NCI-H460 (cell line): ENCODE measurements at places on chromosomes 12 and 14.

- no peak for DNase-seq
Measured at GRCh38 chr12:1696800-1697199, 5.9 kb downstream of the ADIPOR2 start.

GRCh38 chr12:77645966-77646598 is 184.6 kb upstream of the NAV3 start:
- DNase-seq, result no peak

DNA sequence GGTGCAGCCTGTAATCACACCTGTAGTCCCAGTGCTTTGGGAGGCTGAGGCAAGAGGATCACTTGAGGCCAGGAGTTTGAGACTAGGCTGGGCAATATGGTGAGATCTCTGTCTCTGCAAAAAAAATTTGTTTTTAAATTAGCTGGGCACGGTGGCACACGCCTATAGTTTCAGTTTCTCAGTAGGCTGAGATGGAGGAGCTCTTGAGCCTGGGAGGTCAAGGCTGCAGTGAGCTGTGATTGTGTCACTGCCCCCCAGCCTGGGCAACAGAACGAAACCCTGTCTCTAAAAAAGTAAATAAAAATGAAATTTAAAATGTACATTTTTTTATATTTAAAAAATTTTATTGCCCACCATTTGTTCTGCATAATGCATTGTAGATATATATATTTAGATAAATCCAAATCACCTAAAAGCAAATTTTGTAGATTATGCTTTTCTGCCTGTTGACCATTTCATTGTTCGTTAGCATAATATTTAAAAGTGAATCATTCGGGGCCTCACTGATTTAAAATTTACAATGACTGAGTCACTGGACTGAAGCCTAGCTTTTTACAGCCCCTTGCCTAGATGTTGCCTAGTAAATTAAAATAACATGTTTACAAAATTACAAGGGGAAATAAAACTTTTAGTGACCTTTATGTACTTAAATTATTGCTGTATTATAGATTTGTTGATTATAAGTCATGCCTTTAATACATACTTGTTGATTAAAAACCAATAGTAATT is 87.9 kb downstream of the USP15 start:
- no peak for DNase-seq

- DNase-seq, result no peak
Measured at GRCh38 chr12:108798551-108799221, 58.7 kb downstream of the SSH1 start.

GRCh38 chr12:111296906-111297463 is 71.9 kb downstream of the PHETA1 start:
- no peak for DNase-seq

GRCh38 chr14:28571636-28572035 is 195.0 kb upstream of the FOXG1 start:
- no peak for DNase-seq

GRCh38 chr14:37870632-37871346 is 275.4 kb downstream of the TTC6 start:
- no peak for DNase-seq

GRCh38 chr14:106564058-106564643 is 1037.8 kb downstream of the TMEM121 start:
- DNase-seq, result peak; percentile 21

DNA sequence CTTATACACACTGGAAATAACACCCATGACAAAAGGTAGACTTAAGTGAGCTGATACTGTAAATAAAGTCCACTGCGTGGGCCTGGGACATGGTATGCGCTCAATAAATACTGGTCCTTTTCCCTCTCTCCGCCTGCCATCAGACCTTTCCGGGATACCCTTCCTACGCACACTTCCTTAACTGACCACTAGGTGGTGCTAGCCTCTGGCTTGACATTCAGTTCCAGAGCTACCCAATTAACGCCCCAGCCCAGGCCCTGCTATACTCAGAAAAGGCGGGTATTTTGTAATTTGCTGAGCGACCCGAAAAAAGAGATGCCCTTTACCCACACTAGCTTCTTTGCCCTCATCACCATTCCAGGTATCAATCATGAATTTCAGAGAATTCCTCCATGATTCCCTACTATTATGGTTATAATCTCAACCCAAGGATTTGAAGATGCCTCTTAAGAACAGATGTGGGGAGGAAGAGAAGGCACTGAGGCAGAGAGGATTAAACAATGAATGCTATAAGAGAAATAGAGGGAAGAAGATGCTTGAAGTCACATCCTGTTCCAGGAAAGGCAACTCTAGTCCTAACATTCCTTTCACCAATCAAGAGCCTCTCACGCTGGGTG is 3.9 kb upstream of the LRP1 start:
- DNase-seq, result peak; percentile 72

GRCh38 chr12:105978276-105978675 is 160.5 kb downstream of the NUAK1 start:
- no peak for DNase-seq

DNA sequence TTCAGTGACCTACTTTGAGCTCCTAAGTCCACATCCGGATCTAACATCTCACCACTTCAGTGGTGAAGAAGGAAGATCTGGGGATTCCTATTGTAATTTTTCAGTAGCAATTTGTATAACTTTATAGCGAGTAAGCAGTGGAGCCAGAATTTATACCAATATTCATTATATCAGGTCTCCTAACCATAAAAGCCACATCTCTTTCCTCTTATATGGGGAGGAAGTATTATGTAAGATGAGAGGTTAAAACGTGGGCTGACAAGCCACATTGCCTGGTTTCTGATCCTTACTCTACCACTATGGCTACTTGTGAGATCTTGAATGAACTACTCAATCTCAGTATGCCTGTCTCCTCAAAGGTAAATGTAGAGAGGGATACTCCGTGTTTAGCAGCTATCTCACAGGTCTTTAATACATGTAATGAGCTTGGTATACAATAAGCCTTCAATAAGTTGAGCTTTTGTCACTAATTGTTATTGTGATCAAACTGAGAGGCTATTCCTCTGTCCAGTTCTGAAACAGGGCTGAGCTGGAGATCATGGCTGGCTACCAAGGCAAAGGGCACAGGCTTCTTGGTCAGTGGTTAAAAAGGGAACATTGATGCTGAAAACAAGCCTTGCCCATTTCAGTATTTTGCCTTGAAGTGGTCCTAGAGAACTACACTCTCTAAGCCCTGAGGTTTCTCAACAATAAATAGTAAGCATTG is 3.3 kb upstream of the TMEM117 start:
- no peak for DNase-seq

- no peak for DNase-seq
Measured at GRCh38 chr12:48907245-48907644, 18.0 kb downstream of the FKBP11 start.

DNA sequence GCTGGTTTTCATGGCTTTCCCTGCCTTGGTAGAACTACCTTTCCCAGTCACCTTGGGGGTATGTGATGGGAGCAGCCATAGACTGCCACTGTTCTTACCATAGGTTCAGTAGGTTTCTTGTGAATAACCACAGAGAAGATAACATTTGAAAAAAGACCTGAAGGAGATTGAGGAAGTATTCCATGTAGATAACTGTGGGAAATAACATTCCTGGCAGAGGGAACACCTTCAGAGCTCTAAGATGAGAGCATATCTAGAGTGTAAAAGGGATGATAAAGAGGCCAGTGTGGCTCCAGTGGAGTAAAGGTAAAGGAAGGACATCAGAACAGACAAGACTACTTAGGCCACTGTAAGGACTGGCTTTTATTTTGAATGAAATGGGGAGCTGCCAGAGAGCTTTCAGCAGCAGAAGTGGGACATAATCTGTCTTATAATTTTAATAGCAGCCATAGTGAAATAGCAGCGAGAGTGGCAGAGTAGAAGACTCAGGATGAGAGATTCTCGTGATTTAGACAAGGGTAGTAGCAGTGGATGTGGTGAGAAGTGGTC is 82.6 kb upstream of the KCNH3 start:
- no peak for DNase-seq

DNA sequence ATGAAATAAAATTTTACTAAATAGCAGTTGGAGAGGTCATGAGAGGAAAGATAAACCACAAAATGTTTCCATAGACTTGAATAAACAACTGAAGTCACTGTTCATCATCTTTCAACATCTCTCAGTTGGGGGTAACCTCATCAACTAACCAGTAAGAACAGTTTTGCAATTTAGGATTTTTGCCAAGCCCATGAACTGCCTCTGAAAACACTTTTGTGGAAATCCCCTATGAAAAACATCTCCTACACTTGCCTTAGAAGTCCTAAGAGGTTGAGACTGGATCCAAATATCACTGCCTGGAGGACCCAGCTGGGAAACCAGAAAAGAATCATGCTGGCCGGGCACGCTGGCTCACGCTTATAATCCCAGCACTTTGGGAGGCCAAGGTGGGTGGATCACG is 273.1 kb downstream of the C12orf50 start:
- no peak for DNase-seq

DNA sequence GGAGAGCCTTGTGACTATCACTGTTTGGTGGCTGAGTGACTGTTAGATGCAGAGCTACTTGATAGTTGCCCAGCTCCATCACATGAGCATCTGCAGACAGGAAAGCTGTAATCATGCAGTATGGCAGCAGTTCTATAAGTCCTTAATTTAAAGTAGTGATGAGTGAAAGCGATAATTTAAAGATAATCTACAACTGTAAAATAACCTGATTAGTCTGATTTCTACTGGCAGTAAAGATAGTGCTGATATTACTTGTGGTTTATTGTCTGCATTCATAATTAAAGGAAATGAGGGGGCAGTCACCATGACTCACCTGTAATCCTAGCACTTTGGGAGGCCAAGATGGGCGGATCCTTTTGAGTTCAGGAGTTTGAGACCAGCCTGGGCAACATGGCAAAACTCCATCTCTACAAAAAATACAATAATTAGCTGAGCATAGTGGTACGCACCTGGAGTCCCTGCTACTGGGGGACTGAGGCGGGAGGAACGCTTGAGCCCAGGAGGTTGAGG is 41.2 kb upstream of the PLEKHD1 start:
- DNase-seq, result no peak

DNA sequence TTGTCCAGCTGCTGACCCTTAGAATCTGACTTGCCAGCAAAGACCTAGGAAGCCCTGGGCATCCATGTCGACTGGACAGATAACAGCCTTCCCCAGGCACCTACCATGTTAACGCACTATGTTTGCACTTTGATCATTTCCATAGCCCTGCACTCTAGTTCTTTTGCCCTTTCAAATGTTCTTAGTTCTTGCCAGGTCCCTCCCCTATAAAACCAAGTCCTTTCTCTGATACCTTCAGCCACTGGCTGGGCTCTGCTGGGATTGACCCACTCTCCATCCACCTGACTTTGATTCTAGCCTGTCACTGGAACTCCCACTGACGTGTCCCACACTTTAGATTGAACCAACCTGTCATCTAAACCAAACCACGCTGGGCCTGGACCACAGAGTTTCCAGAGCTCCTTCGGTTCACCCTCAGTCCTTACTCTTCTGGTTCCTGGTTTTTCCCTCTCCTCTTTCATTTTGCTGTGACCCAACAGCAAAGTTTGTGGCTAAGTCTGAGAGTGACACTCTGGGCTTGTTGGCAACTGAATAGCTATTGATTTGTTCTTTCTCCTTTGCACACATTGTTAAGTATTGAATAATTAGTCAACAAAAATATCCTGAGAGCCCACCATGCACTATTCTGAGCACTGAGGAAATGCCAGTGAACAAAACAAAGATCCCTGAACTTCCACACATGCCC is 51.8 kb upstream of the STK38L start:
- DNase-seq, result no peak

GRCh38 chr14:63421919-63422318 is 103.2 kb upstream of the GPHB5 start:
- DNase-seq, result no peak

- DNase-seq, result no peak
Measured at GRCh38 chr14:50791201-50791600, 39.8 kb downstream of the NIN start.

DNA sequence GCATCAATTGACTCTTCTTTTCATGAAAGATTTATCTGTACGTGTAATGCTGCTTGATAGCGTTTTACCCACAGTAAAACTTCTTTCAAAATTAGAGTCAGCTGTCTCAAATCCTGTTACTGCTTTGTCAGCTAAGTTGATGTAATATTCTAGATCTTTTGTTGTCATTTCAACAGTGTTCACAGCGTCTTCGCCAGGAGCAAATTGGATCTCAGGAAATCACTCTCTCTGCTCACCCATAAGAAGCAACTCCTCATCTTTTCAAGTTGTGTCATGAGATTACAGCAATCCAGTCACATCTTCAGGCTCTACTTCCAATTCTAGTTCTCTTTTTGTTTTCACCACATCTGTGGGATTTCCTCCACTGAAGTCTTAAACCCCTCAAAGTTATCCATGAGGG is 9.5 kb downstream of the PCNX1 start:
- DNase-seq, result no peak

DNA sequence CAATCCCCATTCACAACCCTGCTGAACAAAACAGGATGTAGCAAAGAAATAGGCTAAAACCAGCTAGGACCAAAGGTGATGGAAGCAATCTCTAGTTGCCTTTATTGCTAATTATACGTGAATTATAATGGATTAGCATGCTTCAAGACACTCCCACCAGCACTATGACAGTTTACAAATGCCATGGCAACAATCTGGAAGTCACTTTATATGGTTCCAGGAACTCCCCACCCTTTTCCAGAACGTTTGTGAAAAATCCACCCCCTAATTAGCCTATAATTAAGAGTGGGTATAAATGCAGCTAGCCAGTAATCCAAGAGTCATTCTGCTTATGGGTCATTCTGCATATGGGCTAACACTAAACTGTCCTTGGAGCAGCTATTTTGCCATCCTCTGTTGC is 328.7 kb downstream of the FLRT2 start:
- DNase-seq, result no peak

DNA sequence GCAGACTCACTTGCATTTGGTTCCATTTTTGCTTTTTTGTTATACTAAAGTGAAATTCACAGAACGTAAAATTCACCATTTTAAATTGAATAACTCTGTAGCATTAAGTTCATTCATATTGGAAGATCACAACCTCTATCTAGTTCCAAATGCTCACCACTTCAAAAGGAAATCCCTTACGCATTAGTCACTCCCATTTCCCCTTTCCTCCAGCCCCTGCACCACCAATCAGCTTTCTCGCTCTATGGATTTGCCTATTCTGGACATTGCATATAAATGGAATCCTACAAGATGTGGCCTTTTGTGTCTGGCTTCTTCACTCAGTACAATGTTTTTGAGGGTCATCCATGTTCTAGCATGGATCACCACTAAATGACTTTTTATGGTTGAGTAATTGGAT is 294.5 kb downstream of the KSR2 start:
- DNase-seq, result no peak

GRCh38 chr12:123655420-123655819 is 15.5 kb upstream of the TCTN2 start:
- DNase-seq, result no peak

GRCh38 chr14:94805680-94806288 is 35.9 kb upstream of the GSC start:
- no peak for DNase-seq

DNA sequence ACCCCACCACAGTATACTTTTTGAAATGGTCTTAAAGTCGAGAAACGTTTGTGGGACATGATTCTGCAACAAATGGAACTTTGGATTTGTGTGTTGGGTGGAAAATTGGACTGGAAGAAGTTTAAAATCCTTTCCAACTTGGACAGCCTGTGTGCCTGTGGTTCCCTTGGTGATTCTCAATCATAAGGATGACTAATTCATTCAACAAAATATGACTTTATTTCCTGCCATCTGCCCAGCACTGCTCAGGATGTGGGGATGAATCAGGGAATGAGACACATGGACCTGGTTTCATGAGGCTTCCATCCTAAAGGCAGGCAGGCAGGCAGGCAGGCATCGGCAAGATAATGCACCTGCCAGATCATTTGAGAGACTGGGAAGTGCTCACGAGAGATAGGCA is 57.3 kb upstream of the TMEM132D start:
- no peak for DNase-seq
